Stimulated activated CD4-positive, alpha-beta T cell treated with anti-CD3 and anti-CD28 coated beads, Interleukin-4, amount 100 ng/mL, for 4 hours (primary cell): ENCODE measurements at places on chromosomes 1 and 21.

- DNase-seq, result no peak
Observed at GRCh38 chr1:213067352-213067751, 16.3 kb downstream of the RPS6KC1 start.

GRCh38 chr1:54542120-54542961 lies 5.7 kb upstream of the ACOT11 start:
- peak; percentile 56 for DNase-seq

DNA sequence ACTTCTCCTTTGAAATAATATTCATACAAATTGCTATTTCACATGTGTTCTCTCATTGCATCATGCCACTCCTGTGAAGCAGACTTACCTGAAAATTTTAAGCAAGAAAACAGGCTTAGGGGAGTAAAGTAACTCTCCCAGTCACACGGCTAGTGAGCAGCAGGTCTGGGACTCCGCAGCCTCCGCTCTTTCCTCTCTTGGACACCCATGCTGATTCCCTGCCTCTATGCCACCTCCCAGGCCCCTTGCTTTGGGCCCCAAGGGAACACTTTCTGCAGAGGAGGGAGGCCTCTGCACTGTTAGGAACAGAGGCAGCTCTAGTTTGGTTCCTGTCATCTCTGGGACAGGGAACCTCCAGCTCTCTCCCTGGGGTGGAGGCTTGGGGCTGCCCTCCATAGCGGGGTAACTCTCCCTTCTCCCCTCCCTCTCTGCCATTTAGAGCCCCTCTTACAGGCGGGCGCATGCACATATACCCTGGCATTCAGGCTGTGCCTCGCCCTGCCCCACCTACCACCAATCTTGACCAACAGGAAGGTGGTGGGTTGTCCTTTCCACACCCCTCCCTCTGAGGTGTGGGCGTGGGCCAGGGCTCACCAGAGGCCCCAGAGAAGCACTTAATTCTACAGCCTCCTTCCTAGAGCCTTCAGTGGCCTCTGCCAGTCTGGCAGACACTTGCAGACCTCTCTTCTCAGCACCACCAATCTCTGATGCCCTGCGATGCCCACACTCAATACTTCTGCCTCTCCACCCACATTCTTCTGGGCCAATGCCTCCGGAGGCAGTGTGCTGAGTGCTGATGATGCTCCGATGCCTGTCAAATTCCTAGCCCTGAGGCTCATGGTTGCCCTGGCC lies at the start of gene RXFP4:
Gene RXFP4, plus strand, starts transcription at position 646 of the 852 bp plus-strand sequence. Its CDS starts 72 bp downstream, at position 718.
- no peak for DNase-seq

DNA sequence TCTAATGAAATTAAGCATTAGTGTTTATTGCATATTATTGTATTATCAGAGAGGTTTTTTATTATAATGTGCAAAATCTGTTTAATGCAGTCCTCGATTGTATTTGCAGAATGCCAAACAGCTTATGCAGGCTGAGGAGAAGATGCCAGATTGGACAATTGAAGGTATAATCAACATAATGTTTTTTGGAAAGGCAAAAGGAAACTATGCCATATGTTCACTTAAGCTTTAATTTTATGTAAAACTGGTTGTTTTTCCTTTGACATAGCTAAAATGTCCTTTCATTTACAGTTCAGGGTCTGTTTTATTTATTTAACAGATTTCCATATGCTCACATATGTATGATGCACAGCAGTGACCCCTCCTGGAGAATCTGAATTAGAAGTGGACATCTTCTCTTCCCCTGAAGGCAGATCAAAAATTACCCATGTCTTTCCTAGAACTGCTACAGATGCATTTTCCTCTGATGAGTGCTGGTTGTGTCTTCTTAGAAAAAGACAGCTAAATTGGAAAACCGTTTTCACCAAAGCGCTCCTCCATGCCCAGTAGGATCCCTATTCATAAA lies 143.5 kb upstream of the USH2A start:
- DNase-seq, result no peak

GRCh38 chr1:167763525-167764220 lies 41.9 kb downstream of the MPZL1 start:
- no peak for DNase-seq

GRCh38 chr1:172414331-172414730 lies 6.2 kb upstream of the C1orf105 start:
- no peak for DNase-seq

- DNase-seq, result no peak
Observed at GRCh38 chr1:184379111-184379752, 7.6 kb upstream of the C1orf21 start.

GRCh38 chr1:237239248-237239647 lies 197.3 kb downstream of the RYR2 start:
- no peak for DNase-seq

DNA sequence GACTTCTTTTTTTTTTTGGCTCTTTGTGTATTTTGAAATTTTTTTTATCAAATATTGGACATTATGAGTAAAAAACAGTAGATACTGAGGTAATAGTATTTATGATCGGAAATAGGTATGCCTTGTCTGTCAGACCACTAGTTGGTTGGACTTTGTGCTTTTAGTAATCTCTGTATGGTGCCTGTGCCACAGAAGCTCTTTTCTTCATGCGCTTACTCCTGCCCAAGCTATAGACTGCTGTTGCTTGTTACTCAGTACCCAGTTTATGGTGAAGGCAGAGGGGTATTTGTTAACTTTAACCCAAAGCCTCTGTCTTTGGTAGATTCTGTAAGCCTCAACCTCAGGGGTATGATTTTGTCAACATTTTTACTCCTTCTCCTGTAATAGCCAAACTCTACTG lies 8.6 kb downstream of the SLC30A7 start:
- DNase-seq, result no peak

DNA sequence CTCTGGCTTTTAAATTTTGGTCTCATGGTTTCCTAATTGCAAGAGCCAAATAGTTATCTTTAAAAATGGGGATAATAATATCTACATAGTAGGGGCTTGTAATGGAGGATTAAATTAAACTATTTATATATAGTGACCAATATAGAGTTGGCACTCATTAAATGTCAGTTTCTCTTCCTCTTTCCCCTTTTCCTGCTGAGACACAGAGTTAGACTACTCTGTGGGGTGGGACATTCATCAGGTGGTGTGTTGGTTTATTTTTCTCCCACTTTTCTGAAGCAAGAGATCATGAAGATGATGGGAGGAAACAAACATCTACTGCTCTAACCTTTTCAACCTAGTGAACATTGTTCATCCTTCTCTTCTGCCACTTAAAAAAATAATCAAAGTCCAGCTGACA lies 17.3 kb upstream of the RAP1A start:
- no peak for DNase-seq

- no peak for DNase-seq
Observed at GRCh38 chr1:31405578-31406245, 7.3 kb upstream of the SERINC2 start.

DNA sequence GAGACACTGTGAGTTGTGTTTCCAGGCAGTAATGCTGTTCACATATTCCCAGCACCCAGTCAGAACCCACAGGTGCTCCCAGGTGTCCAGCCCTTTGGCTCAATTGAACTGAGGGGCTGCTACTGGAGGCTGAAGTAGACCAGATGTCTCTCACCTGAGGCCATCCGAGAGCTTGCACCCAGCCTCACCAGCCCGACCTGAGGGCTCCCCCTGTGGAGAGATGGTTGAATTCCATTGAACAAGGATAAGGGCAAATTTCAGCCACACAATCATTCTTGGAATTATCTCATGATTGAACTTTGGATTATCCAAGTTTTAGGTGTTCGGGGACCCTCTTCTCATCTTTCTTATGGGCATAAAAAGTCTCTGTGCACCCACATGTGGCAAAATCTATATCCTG lies 52.1 kb downstream of the OBSCN start:
- DNase-seq, result no peak

DNA sequence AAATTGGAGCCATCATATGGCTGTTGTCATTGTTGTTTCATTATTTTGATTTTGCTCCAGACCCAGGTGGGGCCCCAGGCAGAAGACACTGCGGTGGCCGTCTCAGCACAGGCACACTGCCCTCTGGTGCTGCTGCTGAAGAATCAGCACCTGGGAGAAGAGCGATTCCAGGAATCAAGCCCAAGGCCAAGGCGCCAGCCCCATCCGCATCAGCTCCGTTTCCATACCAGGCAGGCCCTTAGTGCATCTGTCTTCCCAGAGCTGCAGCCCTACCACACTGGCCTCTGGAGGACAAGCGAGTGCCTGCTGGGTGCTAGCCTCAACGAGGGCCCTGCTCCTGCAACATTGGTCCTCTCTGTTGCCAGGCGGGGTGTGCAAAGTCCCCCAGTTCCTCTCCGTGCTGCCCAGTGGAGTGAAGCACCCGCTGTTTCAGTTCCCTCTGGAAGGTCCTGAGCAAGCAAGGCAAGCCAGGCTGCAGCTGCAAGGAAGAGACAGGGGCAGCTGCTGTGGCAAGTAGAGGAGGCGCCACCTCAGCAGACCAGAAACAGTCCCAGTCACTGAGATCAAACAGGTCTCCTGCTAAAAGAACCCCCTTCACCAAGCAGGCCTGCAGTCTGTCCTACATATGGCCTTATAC lies 5.2 kb downstream of the GRIK3 start:
- DNase-seq, result no peak
